ENCODE measurements at places on chromosomes 6 and 20. TPM values are rescaled to one million over a fixed set of nuclear protein-coding genes. Genes with fewer than 3 reads are reported as not detected.

The FRMD1 gene
- total RNA-seq, result not detected

The SLC4A11 gene
- total RNA-seq, result 3.1 TPM

The EMILIN3 gene
- total RNA-seq, result not detected

The MAD2L1BP gene
- 63.7 TPM for total RNA-seq

The RNF39 gene
- 3.0 TPM for total RNA-seq

The NRSN2 gene
- total RNA-seq, result 8.1 TPM

The C20orf204 gene
- total RNA-seq, result 0.85 TPM

The GNRH2 gene
- total RNA-seq, result not detected

The SULF2 gene
- 210 TPM for total RNA-seq

The HACE1 gene
- total RNA-seq, result 12.4 TPM

The RAB32 gene
- 123 TPM for total RNA-seq

The KIAA1755 gene
- 0.21 TPM for total RNA-seq

The NHSL1 gene
- 8.1 TPM for total RNA-seq

The CBLN4 gene
- not detected for total RNA-seq

The SOX4 gene
- 111 TPM for total RNA-seq

The SMIM29 gene
- total RNA-seq, result 11.1 TPM

The CCN5 gene
- total RNA-seq, result not detected

The PRICKLE4 gene
- total RNA-seq, result not detected

The SNAP25 gene
- not detected for total RNA-seq

The ENPP1 gene
- 0.72 TPM for total RNA-seq

The DOK5 gene
- total RNA-seq, result 0.24 TPM

The GGTLC1 gene
- total RNA-seq, result not detected

The CD109 gene
- total RNA-seq, result 95.9 TPM

The KHDC1L gene
- not detected for total RNA-seq

The PACRG gene
- 2.1 TPM for total RNA-seq

The PSMB8 gene
- 48.4 TPM for total RNA-seq

The PROKR2 gene
- total RNA-seq, result not detected

The OTOR gene
- not detected for total RNA-seq

The LCA5 gene
- total RNA-seq, result 2.7 TPM

The SGK1 gene
- total RNA-seq, result 12.8 TPM

The HAO1 gene
- total RNA-seq, result not detected

The DDR1 gene
- total RNA-seq, result 195 TPM

The PRL gene
- not detected for total RNA-seq

The FAM217A gene
- not detected for total RNA-seq

The ULBP2 gene
- 11.1 TPM for total RNA-seq

The SYCP2L gene
- 0.48 TPM for total RNA-seq

The PRSS16 gene
- 5.5 TPM for total RNA-seq

The SEMG1 gene
- not detected for total RNA-seq

The LY6G6C gene
- not detected for total RNA-seq

The KCNK16 gene
- not detected for total RNA-seq

The CRIP3 gene
- not detected for total RNA-seq

The METTL24 gene
- total RNA-seq, result not detected

The PRPH2 gene
- total RNA-seq, result not detected

The RRAGD gene
- total RNA-seq, result 15.4 TPM

The THEMIS gene
- under 0.01 TPM for total RNA-seq

The ADGRF4 gene
- 16.0 TPM for total RNA-seq

The XKR7 gene
- total RNA-seq, result not detected

The BMP6 gene
- total RNA-seq, result 1.1 TPM

The VEGFA gene
- total RNA-seq, result 209 TPM

The PRIM2 gene
- 16.0 TPM for total RNA-seq

The FGD2 gene
- total RNA-seq, result under 0.01 TPM

The UNC5CL gene
- 0.43 TPM for total RNA-seq

The MYLK2 gene
- total RNA-seq, result not detected

The SAMD5 gene
- total RNA-seq, result 0.48 TPM

The PEX6 gene
- 68.4 TPM for total RNA-seq
